ENCODE measurements at places on chromosomes 6 and 20. TPM values are rescaled to one million over a fixed set of nuclear protein-coding genes. Genes with fewer than 3 reads are reported as not detected.

DNA sequence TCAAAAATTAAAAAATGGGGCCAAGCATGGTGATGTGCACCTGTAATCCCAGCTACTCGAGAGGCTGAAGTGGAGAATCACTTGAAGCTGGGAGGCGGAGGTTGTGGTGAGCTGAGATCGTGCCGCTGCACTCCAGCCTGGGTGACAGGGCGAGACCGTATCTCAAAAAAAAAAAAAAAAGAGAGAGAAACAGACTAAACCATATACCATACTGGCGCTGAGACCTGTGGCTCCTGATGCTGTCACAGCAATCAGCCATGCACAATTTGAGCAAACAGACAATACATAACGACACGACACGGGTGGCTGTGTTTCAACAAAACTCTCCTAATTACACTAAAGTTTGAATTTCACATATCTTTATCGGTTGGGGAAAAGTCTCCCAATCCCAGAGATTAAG lies 14.9 kb upstream of the CBFA2T2 start:
- no peak for DNase-seq

GRCh38 chr20:58160451-58161061 lies 67.9 kb downstream of the ANKRD60 start:
- DNase-seq: no peak

DNA sequence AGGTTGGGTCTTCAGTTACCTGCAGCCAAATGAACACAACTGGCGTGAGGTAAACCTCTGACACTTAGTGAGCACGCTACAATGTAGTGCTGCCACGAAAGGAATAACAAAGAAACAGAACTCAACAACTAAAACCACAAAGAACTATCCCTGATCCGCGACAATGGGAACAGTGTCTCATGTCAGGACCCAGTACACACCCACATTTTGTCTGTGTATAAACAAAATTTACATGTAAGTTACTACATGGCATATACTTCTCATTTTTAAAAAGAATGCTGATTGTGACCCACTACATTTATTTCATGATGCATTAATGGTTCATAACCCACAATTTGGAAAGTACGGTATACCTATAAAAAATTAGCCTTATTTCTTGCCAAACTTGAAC lies 14.1 kb downstream of the FKBP1A start:
- no peak for DNase-seq

DNA sequence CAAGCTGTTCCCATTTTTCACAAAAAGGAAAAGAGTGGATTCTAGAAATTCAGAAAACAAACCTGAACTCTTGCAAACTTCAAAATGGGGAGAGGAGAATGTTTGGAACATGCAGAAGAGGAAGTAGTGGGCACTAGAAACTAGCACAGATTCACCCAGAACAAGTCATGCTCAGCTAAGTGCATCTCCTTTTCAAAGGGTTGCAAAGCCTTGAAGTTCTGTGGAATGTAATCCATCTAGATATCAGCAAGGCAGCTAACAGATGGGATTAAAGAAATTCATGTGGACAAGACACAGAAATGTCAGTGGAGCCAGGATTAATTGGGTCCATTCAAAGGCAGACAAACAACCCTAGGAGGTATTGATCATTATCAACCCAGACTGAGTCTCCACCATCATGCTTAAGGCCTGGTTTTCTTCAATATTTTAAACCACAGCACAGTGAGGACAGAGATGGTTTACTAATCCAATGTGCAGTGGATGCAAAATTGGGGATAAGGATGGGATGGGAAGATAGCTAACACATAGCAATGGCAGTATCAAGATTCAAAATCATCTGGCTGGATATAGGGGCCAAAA lies 31.3 kb downstream of the KCNK5 start:
- no peak for DNase-seq

ZSCAN12 gene
- total RNA-seq: 3.1 TPM
